ENCODE measurements at places on chromosomes 16 and 17. TPM values are rescaled to one million over a fixed set of nuclear protein-coding genes. Genes with fewer than 3 reads are reported as not detected.
A peak's percentile ranks its signal among the peaks of the same experiment; 100 is the strongest.

The KRTAP2-1 gene
- polyA plus RNA-seq: not detected

The DNAH9 gene
- not detected for polyA plus RNA-seq

The CCDC144A gene
- 0.03 TPM for polyA plus RNA-seq

The C16orf89 gene
- not detected for polyA plus RNA-seq

The MAP2K4 gene
- polyA plus RNA-seq: 14.0 TPM

The ADAT1 gene
- polyA plus RNA-seq: 67.7 TPM

DNA sequence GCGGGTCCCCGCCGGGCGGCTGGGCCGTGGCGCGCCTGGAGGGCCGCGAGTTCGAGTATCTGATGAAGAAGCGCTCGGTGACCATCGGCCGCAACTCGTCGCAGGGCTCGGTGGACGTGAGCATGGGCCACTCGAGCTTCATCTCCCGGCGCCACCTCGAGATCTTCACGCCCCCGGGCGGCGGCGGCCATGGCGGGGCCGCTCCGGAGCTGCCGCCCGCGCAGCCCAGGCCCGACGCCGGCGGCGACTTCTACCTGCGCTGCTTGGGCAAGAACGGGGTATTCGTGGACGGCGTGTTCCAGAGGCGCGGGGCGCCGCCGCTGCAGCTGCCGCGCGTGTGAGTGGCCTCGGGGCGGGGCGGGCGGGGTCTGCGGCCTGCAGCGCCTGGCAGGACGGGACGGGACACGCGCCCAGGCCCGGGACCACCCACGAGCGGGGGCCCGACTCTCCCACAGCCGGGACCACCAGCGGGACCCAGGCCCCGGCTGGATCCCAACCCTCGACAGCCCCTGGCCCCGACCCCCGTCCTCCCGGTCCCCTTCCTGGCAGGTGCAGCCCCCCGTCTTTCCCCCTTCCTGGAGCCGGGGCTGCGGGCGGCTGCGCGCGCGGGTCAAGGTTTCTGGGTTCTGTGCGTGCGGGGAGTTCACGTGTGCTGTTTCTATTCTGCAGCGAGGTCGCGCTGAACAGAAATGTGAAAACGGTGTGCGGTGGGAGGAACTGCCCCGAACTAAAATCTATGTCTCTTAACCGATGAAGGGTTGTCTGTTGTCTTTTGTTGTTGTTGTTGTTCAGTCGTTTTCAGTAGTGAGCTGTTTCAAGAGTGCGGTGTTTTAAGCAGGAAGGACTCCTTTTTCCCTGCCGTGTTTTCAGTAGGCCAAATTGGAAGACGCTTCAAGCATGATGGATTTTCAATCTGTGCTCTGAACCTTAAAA lies 705 bp downstream of the FOXK2 start:
- DNase-seq: peak; percentile 80

DNA sequence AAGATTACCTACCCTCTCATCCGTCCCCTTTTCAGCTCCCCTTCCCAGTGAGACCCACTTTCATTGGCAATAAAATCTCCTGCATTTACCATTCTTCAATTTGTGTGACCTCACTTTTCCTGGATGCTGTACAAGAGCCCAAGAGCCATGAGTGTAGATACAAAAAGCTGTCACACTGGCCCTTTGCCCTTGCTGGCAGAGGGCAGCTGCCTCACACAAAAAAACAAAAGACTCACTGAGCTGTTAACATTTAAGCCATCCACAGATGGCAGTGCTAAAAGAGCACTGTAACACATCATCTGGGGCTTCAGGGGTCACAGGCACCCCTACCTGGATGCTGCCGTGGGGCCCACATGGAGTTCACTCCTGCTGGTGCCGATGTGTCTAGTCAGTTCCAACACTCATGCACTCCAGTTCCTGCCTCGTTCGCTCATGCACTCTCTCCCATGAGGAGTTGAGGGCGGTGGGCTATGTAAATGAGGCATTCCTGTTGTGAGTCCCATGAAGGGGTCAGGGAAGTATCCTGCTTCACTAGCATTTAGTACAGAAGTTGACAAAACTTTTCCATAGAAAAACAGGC lies 123.1 kb downstream of the CA10 start:
- no peak for DNase-seq

DNA sequence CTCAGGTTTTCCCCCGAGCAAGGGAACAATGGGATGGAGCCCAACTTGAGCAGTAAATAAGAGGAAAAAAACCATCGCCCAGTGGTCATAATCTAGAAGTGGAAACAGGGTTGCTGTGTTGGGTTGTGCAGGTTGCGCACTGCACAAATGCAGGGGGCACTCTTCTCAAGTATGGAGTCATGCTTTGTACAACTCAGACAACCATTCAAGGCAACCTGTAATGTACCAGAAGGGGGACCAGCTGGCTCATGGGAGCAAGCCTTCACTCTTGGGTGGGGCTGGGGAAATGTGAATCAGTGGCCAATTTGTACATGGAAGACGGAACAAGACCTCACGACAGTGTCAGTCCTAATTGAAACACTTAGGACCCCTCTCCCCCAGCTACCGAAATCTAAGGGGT lies 23.9 kb upstream of the LITAF start:
- DNase-seq: no peak

The PIRT gene
- polyA plus RNA-seq: not detected

The CA10 gene
- not detected for polyA plus RNA-seq

- DNase-seq: no peak
Measured at GRCh38 chr16:57959121-57959520, 11.8 kb downstream of the CNGB1 start.

DNA sequence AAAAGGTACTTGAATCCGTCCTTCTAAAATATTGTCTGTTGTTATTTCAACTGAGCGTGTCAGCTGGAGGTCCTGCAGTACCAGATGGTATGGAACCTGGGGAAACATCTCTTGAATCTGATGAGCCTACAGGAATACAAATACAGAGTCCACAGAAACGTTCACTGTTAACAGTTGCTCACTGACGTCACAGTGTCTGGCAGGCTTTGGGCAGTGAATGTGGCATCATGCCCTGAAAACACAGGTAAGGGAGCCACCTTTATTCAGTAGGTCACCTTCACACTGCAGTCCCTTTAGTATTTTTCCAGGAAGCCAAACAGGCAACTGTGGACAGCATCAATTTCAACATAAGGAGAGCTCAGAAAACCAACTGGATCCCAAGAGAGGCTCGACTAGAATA lies 56.1 kb downstream of the AMFR start:
- no peak for DNase-seq

The CCL17 gene
- polyA plus RNA-seq: not detected

DNA sequence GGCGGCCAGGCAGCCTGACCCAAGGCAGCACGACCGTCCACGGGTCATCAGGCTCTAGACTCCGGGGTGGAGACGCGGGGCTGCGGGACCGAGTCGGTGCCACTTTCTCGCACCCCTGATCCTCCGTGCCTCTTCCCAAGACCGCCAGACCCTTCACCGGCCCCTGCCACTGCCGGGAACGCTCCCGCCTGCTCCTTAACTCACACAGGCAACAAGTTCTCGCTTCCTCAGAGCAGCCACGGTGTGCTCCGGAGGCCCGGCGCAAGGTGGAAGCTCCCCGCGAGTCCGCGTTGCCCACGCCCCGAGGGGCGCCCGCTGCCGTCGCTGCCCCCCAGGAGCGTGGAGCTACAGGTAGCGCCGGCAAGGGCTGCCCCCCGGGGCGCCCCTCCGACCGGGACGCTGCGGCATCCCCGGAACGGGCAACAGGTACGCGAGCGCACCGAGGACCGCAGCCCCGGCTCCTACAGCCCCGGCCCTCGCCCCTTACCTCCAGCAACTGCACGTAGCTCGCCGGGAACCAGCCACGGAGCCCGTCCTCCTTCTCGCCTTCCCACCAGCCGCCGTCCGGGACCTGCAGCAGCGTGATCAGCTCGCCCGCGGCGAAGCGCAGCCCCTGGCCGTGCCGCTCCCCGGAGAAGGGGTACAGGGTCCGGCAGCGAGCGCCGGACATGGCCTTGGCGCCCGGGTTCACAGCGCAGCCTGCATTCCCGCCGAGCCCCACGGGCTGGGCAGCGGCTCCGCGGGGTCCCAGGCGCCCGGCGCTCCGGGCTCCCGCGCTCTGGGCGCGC lies 491 bp downstream of the GAS7 start:
- peak; percentile 40 for DNase-seq

The C17orf58 gene
- polyA plus RNA-seq: 22.9 TPM

The GOSR2 gene
- 74.2 TPM for polyA plus RNA-seq

The TMEM114 gene
- polyA plus RNA-seq: not detected

The CACNG5 gene
- polyA plus RNA-seq: 0.10 TPM

The FNDC8 gene
- not detected for polyA plus RNA-seq

DNA sequence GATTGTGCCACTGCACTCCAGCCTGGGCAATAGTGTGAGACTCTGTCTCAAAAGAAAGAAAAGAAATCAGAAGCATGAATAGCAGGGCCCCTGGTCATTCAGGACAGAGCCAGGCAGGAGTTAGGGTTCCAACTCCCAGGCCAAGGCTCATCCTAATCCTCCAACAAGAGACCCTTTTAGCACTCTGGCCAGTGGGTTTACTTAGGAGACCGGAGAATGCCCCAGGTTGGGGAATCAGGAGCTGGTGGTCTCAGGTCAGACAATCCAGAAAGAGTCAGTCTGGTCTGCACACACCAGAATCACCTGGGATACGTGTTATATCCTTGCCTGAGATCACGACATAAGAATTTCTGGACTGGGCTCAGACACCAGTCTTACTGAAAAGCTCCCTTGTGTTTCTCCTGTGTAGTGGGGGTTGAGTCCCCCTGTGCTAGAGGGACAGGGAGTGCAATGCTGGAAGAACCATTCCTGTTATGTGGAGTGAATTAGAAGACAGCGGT lies 48.7 kb downstream of the CCDC42 start:
- no peak for DNase-seq

The NLRC3 gene
- polyA plus RNA-seq: not detected

GRCh38 chr17:75704963-75705875 lies 16.0 kb upstream of the ITGB4 start:
- DNase-seq: no peak

DNA sequence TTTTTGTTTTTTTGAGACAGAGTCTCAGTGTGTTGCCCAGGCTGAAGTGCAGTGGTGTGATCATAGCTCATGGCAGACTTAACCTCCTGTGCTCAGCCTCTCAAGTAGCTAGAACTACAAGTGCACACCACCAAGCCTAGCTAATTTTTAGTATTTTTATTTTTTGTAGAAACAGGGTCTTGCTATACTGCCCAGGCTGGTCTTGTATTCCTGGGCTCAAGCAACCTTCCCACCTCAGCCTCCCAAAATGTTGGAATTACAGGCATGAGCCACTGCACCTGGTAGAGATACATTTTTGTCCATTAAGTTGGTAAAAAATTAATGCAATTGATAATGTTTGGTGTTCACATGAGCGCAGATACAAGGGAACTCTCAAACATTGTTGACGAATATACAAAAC lies 22.2 kb upstream of the SRCIN1 start:
- no peak for DNase-seq

GRCh38 chr17:73267648-73268537 lies 6.2 kb upstream of the CPSF4L start:
- DNase-seq: no peak

DNA sequence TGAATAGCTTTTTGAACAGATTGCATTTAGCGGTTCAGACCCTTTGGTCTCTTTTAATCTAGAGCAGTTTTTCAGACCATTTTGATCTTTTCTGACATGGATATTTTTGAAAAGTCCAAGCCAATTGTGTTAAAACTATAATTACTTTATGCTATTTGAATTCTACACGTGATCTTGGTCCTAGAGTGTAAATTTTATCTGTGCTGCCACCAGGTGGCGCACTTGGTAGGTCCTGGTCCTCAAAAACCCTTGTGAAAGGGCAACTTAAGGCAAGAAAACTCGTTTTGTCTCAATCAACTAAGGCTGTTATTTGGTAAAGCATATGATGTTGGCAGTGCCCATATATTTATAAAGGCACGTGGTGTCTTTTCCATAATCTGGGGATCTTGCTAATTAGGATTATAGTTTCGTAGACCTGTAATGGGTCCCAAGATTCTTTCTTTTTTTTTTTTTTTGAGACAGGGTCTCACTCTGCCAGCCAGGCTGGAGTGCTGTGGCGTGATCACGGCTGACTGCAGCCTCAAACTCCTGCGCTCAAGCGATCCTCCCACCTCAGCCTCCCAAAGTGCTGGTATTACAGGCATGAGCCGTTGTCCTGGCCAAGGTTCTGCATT lies 43.9 kb upstream of the TEX2 start:
- DNase-seq: peak; percentile 72

GRCh38 chr16:50752471-50753235 lies 10.8 kb downstream of the CYLD start:
- no peak for DNase-seq

The C1QL1 gene
- polyA plus RNA-seq: 5.4 TPM

DNA sequence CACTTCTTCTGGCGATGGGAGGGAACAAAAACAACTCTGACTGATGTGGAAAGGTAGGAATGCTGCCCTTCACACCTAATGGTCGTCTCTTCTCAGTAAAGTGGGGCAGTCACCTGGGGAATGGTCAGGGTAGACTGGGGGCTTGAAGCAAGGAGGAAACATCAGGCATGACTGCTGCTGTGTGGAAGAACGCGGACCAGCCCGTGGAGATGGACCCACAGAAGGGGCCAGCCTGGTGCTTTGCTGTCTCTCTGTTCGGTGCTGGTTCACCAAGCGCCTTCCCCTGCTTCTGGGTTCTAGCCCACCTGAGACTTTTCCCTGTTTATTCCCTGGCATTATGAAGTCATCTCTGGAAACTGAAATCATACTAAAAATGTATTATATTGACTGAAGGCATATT lies 96.2 kb upstream of the DNAH17 start:
- DNase-seq: no peak

DNA sequence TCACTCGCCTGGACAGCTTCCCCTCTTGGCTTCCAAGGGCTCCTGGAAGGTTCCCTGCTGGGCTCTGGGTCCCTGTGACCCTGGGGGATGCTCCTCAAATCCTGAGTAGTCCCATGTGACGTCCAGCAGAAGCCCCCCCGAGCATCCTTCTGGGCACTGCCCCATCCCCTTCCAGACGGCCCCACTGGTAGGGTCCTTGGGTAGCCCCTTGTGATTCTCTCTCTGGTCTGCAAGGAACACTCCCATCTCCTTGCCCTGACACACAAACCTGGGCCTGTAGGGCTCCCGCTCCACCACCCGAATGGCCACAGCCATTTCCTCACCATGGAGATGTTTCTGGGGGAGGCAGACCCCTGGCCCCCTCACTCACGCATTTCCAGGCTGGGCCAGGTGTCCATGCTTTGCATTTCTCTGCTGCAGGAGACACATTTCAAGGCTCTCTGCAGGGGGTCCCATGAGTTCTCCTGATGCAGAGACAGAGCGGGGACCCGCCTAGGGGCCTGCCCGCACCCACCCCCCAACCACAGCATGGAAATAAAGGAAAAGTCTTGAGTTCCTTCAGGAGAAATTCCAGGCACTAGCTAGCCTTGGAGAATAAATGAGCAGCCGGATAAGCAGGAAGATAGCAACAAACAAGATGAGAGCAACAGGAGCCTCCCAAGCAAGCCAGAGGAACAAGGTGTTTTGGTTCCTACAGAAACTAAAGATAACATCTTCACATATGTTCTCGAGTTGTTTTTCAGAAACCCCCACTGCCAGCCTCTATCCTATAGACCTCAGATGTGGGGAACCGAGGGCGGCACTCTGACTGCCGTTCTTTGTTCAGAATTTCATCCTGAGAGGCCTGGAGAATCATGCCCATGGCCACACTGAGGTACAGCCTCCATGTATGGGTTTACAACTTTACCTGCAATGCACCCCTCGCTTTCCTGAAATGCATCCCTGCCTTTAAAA lies 128.8 kb downstream of the MGAT5B start:
- peak; percentile 10 for DNase-seq

- DNase-seq: no peak
Measured at GRCh38 chr17:27513849-27514248, 57.6 kb downstream of the KSR1 start.

GRCh38 chr17:54426296-54426886 lies 474.3 kb upstream of the TOM1L1 start:
- peak; percentile 27 for DNase-seq
